Stimulated activated CD8-positive, alpha-beta memory T cell treated with anti-CD3 and anti-CD28 coated beads, Interleukin-2, amount 100 ng/mL, for 48 hours (primary cell): ENCODE measurements at places on chromosomes 11 and 22.

DNA sequence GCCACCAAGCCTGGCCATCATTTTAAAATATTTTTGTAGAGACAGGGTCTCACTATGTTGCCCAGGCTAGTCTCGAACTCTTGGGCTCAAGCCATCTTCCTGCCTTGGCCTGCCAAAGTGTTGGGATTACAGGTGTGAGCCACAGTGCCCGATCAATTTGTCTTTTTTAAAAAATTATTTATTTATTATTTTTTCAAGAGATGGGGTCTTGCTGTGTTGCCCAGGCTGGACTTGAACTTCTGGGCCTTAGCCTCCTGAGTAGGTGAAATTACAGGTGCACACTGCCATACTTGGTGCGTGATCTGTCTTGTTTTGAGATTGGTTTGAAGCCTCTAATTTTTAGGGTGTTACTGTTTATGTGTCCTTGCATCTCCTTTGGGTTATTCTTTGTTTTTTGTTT, 10.2 kb downstream of the CABIN1 start:
- no peak for DNase-seq

DNA sequence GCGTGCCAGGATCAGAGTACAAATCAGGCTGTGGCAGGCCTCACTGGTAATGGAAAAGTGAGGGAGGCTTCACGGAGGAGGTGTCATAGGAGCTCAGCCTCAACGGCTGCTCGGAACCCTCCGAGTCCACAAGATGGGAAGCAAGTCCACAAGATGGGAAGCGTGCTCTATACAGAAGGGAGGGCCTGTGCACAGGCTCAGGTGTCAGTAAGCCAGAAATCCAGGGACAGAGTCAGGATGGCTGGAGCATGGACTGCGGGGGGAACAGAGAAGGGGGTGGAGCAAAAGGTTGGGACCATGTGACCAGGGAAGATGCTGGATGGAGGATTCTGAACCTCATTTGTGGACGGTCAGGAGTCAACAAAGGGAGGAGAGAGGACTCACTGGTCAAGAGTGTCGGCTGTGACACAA, 3.4 kb upstream of the DPP3 start:
- no peak for DNase-seq

DNA sequence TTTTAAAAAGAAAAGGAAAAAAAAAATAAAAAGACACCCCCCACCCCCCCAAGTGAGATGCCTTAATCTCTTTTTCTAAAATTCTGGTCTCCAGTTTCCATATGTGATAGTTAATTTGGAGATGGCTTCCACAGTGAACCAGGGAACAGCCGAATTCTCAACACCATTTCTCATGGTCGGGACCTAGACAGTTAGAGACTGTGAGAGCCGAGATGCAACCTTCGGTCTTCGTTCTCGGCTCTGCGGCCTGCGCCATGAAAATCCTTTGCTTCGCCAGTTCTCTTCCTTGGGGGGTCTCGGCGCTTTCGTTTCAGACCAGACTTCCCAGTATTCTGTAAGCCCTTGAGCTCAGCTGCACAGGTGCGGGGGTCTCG, 723 bp downstream of the CACNG2 start:
- no peak for DNase-seq

DNA sequence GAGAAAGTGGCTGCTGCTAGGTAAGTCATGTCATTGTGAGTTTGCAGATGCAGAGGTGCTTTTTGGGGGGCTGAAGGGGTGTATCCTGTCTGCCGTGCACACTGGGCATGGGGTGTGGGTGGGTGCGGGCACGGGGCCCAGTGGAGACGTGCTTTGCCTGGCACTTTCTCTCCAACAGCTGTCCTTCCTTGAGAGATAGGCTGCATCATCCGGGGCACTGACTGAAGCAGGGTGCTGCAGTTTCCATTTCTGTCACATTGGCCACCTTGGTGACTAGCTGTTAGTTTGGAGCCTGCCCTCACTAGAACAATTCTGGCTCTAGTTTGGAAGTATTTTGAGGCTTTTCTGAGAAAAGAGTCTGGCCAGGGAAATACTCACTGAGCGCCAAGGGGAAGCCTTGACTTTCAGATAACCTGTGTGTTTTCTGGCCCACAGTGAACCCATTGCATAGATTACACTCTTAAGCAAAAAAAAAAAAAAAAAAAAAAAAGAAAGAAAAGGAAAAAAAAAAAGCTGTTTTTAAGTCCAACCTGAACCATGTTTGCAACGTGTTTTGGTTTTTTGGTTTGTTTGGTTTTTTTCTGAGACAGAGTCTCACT, 219.2 kb downstream of the NAV2 start:
- no peak for DNase-seq

DNA sequence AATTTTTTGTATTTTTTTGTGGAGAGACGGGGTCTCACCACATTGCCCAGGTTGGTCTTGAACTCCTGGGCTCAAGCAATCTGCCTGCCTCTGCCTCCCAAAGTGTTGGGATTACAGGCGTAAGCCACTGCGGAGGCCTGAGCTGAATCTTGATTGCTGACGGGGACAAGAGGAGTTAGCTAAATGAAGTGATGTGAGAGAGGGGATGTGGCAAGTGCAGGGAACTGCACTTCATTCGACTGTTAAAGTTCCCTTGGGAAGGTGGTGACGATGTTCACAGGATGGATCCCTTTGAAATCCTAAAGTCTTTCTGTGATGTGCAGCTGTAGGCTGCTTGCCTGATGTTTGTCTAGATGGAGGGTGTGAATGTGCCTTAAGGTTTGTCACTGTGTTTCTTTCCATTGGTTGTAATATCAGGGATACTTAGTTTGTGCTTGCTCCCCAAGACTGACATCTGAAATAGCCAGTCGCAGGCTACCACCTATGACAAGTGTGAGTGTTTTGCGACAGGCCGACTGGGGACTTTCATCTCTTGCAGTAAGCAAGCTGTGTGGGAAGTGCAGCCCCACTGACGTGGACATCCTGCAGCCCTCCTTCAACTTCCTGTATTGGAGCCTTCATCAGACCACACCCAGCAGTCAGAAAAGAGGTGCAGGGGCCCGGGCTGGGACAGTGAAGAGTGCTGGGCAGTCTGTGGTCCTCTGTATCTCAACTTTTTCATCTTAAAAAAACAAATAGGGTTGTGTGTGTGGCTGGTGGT, 19.6 kb upstream of the CCDC134 start:
- DNase-seq = peak; percentile 73

DNA sequence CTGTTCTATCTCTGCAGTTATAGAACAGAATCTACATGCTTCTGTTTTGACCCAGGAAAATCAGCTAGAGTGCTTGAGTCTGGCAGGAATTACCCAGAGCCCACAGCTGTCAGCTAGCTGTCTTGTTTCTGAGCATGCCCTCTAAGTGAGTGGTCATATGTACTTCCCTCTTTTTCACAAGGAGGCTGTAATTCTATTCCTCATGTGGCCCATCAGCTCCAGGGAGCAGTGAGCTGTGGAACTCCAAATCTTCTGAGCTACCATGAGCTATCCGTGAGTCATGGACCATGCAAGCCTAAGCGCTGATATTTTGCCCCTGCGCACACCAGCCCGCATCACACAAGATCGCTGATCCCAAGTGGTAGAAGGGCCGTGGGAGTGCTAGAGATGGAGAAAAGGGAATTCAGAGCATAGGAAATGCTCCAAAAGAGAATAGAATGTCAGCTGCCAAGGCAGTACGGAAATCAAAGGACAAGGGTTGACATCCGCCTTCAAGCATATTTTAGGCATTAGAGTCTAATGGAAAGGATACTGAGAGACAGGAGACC, 5.4 kb downstream of the FJX1 start:
- DNase-seq = no peak

DNA sequence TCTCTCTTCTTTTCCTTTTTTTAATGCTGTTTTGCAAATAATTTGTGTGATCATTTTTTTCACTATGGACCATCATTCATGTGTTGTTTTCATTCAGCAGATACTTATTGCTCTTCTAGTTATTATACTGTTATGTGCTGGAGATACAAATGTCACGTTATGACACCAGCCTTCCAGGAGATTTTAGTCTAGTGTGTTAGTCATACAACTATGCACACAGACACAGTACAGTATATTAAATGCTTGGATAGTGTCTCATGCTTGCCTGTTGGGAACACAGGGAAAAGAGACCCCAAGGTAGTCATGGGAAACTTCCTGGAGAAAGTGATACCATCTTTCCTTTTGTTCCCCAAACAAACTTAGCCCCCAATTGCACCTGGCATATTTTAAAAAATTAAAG, 116.1 kb downstream of the UVRAG start:
- DNase-seq = no peak

- no peak for DNase-seq
Observed at GRCh38 chr11:121696177-121696871, 243.6 kb upstream of the SORL1-AS1 start.

DNA sequence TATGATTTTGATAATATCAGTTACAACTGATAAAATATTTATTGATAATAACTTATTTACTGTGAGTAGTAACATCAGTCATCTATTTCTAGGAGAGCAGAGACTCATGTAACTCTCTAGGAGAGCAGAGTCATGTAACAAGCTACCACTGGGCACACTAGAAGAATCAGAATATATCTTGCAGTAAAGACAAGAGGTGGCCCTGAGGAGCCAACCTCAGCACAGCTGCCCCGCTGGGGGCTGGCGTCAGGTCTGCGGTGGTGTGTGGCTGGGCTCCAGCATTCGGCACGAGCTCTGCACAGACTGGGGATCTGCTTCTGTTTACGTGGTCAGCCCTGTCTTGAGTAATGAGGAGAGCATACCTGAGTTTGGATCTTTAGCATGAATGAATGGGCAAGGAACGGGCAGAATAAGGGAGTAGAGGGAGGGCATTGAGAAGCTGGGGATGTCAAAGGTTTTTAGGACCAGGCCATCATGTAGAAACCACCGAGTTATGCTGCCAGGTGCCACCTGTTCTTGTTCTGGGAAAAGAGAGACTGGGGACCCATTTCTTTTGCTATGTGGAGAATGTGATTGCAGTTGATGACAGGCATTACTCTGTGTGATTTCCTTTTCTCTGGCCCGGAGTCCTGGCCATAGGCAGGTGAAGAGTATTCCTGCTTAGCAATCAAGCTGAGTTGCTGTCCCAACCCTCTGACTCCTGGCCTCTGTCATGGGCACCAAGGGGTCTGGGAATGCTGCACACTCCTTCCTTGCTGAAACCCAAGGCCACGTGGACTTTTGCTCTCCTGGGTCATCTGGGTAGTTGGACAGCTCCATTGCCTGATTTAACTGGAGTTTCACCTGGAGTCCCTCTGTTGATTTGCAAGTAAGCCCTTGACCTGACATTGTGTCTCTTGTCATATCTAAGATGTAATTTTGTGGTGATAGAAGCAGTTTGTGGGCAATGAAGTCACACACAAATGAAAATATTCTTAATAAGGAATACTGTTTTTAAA, 50.9 kb upstream of the HEPHL1 start:
- no peak for DNase-seq

GRCh38 chr11:43532041-43532440, 148.5 kb upstream of the HSD17B12 start:
- no peak for DNase-seq

DNA sequence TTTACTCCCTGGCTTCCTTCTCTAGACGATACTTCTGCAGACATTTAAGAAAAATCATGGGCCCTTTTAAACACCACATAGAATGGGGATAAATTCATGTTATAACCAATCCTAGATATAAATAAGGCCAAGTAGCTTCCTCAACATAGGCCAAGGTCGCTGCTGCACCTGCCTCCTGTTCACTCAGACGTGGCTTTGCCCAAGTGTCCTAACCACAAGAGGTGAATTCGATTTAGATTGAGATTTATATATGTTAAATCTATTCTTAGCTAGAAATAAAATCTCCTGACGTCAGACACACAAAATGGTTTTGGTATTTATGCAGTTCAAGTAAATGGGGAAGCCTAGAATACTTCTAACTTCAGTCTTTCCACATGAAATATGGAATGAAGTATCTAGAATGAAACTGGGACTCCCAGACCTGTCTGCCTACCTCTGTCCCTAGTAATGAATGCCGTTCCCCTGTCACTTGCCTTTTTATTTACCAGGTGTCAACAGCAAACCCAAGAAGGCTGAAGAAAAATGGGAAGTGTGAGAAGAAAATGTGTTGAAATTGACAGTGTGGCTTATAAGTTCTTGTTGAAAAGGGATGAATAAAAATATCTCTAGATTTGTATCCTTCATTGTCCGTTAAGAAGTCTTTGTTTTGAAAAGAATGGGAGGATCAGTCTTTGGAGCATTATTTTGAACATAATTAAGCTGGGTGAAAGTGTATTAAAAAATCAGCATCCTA, 131.8 kb downstream of the HIPK3 start:
- DNase-seq = no peak

DNA sequence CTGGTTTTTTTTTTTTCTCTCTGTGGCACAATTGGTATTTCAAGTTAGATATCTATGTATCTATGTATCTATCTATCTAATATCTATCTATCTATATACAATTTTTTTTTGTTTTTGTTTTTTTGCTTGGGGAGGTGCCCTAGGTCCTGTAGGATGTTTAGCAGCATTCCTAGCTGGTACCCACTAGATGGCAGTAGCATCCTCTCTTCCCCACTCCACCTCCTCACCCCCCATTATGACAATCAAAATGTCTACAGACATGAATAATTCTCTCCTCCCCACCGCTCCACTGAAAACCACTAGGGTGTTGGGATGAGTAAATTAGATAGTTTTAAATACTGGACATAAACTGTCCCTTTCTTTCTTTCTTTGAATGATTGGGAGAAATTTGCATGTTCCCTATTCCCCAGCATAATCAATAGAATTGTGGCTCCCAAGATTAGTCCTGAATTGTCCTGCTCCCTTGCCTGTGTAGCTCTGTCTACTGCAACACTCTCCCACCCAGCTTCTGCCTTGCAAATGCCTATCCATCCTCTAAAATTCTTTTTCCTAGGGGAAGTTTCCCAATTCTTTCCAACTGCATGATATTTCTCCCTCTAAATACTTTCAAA, 1152.4 kb downstream of the LRRC4C start:
- DNase-seq = no peak

GRCh38 chr11:7982582-7983119, 4.5 kb upstream of the EIF3F start:
- no peak for DNase-seq

GRCh38 chr11:69012092-69013008, 696 bp downstream of the MRGPRF start:
- no peak for DNase-seq

- no peak for DNase-seq
Observed at GRCh38 chr11:69151836-69152235, 3.9 kb upstream of the SMIM38 start.

- DNase-seq = no peak
Observed at GRCh38 chr11:76317296-76317695, 63.6 kb downstream of the THAP12 start.

DNA sequence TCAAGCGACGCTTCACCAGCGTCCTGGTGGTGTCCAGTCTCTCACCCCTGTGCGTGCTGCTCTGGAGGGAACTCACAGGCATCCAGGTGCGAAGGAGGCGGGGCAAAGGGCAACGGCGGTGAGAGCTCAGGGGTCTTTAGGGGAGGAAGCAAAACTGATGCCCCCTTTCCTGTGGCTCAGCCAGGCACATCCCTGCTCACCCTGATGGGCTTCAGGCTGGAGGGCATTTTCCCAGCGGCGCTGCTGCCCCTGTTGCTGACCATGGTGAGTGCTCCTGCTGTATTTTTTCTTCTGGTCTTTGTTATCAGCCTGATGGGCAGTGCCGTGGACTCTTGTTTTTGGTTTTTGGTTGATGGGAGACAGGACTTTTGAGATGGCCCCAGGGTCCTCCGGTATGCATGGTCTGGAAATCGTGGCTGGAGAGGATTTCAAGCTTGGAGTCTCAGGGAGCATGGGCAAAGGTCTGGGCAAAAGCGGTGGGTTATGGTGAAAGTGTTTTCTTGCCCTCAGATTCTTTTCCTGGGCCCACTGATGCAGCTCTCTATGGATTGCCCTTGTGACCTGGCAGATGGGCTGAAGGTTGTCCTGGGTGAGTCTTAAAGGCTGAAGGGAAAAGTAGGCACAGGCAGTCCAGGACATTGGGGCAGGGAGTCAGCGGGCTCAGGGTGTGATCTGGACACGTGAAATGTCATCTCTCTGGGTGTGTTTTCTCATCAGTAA, 695 bp downstream of the RCE1 start:
- DNase-seq = no peak

GRCh38 chr11:123421589-123421988, 8.5 kb upstream of the GRAMD1B start:
- no peak for DNase-seq
